ENCODE measurements at places on chromosomes 13 and 19. TPM values are rescaled to one million over a fixed set of nuclear protein-coding genes. Genes with fewer than 3 reads are reported as not detected.

The TEKTIP1 gene
- 0.61 TPM for total RNA-seq

The KLK12 gene
- total RNA-seq = 0.61 TPM

The KCNRG gene
- 2.4 TPM for total RNA-seq

The THSD1 gene
- 2.9 TPM for total RNA-seq

The S1PR4 gene
- 24.2 TPM for total RNA-seq

The HSD17B14 gene
- total RNA-seq = 9.9 TPM

The CPAMD8 gene
- 12.3 TPM for total RNA-seq

The ZNF728 gene
- total RNA-seq = not detected

The GJB6 gene
- total RNA-seq = 24.1 TPM

The SIPA1L3 gene
- total RNA-seq = 6.0 TPM

The NLRP9 gene
- total RNA-seq = not detected

The OR10H1 gene
- not detected for total RNA-seq

- H3K4me3 ChIP-seq = no peak overlapping the region
- H3K4me1 ChIP-seq = no peaks in the 10 kb centered on the region
- no peak for DNase-seq
- no peak overlapping the region for H3K27ac ChIP-seq
Observed at GRCh38 chr13:72651144-72651543, 76.3 kb downstream of the MZT1 start.

DNA sequence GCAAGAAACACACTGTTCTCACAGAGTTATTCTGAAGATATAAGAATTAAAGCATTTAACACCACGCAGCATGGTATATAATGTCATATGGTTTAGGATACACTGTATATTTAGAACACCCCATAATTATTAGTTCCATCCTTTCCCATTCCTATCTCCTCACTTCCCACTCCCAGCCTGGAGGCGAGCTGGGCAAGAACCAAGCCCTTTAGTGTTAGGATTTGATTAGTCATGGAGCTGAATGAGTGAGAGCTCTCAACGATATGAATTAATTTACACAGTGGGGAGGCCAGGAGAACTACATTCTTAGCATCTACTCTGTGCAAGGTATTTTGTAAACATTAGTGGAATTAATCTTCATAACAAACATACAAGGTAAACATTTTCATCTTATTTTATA is 934.3 kb downstream of the DIAPH3 start:
- H3K27ac ChIP-seq = no peak overlapping the region
- H3K4me3 ChIP-seq = no peak overlapping the region
- no peaks in the 10 kb centered on the region for H3K36me3 ChIP-seq
- no peaks in the 10 kb centered on the region for H3K27me3 ChIP-seq
- H3K4me1 ChIP-seq = no peaks in the 10 kb centered on the region
- no peak for DNase-seq

- H3K36me3 ChIP-seq = no peaks in the 10 kb centered on the region
- H3K27ac ChIP-seq = no peak overlapping the region
- DNase-seq = no peak
- H3K4me1 ChIP-seq = no peaks in the 10 kb centered on the region
Observed at GRCh38 chr13:97630725-97631124, 196.8 kb downstream of the RAP2A start.

DNA sequence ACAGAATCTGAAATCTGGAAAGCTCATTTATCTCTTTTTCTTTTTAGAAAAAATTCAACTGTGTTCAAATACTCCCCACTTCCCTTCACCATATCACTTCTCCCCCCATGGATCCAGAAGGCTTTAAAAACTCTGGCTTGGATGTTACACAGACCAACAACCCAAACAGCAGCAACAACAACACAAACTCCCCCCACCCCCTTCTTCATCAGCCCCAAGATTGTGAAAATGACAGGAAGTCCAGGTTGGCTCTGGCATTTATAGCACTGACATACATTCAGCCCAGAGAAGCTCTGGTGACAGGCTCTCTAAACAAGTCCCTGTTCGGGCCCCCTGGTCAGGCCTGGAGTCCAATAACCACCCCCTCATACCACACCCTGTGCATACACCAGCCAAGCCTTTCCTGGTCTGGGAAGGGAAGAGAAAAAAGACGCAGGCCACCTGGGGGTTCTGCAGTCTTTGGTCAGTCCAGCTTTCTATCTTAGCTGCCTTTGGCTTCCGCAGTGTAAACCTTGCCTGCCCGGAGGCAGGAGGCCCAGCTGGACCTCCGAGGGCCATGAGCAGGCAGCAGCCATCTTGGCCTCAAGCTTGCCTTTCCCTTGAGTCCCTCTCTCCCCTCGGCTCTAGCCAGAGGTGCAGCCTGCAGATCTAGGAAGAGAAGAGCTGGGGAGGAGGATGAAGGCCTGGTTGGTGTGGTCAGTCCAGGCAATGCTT is 6.8 kb downstream of the CDX2 start:
- no peaks in the 10 kb centered on the region for H3K4me1 ChIP-seq
- H3K4me3 ChIP-seq = no peak overlapping the region
- H3K27me3 ChIP-seq = peaks cover 100% of the 10 kb centered on the region
- H3K36me3 ChIP-seq = no peaks in the 10 kb centered on the region
- H3K27ac ChIP-seq = no peak overlapping the region
- no peak for DNase-seq

DNA sequence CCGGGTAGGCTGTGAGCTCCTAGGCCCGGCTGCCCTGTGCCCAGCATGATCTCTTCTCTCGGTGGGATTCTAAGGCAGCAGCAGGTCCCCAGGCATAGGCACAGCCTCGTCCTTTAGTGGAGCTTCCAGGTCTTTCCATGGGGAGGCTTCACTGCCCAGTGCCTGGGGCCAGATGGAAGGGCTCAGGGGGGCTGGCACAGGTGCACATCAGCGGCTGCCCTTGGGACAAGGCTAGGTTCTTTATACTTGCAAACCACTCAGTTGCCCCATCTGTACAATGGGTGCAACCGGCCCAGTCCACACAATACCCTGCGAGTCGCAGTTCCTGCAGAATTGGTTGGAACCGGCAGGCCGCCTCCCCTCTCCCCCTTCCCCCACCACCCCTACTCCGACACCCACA is 14.2 kb downstream of the KCTD15 start:
- DNase-seq = no peak
- H3K27ac ChIP-seq = no peak overlapping the region
- H3K36me3 ChIP-seq = no peaks in the 10 kb centered on the region
- H3K27me3 ChIP-seq = no peaks in the 10 kb centered on the region
- no peak overlapping the region for H3K4me3 ChIP-seq
- H3K4me1 ChIP-seq = no peaks in the 10 kb centered on the region

- H3K4me1 ChIP-seq = peaks cover 3% of the 10 kb centered on the region
- H3K27ac ChIP-seq = no peak overlapping the region
- H3K36me3 ChIP-seq = no peaks in the 10 kb centered on the region
- no peak overlapping the region for H3K4me3 ChIP-seq
- no peaks in the 10 kb centered on the region for H3K27me3 ChIP-seq
Observed at GRCh38 chr13:52926971-52927370, 78.5 kb upstream of the PCDH8 start.

GRCh38 chr19:30165228-30165813 is 206.9 kb upstream of the ZNF536 start:
- H3K27me3 ChIP-seq = no peaks in the 10 kb centered on the region
- no peak for DNase-seq
- no peak overlapping the region for H3K27ac ChIP-seq
- H3K4me1 ChIP-seq = no peaks in the 10 kb centered on the region
- H3K36me3 ChIP-seq = no peaks in the 10 kb centered on the region

DNA sequence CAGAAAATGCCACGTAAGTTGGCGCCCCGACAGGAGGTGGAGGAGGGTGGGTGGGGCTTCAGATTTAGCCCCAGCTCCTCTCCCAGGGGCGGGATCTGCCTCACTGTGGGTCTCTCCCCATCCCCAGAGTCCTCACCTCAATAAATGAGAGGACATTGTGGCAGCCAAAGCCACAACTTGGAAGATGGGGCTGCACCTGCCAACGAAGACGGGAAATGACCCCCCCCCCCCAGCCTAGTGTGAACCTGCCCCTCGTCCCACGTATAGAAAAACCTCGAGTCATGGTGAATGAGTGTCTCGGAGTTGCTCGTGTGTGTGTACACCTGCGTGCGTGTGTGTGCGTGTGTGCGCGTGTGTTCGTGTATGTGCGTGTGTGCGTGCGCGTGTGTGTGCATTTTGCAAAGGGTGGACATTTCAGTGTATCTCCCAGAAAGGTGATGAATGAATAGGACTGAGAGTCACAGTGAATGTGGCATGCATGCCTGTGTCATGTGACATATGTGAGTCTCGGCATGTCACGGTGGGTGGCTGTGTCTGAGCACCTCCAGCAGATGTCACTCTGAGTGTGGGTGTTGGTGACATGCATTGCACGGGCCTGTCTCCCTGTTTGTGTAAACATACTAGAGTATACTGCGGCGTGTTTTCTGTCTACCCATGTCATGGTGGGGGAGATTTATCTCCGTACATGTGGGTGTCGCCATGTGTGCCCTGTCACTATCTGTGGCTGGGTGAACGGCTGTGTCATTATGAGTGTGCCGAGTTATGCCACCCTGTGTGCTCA is 1.5 kb upstream of the TRAPPC5 start:
- H3K27ac ChIP-seq = peak overlapping the region; percentile 72
- H3K4me1 ChIP-seq = peaks cover 44% of the 10 kb centered on the region
- peaks cover 17% of the 10 kb centered on the region for H3K36me3 ChIP-seq
- no peak overlapping the region for H3K4me3 ChIP-seq
- no peaks in the 10 kb centered on the region for H3K27me3 ChIP-seq
- DNase-seq = peak; percentile 79

DNA sequence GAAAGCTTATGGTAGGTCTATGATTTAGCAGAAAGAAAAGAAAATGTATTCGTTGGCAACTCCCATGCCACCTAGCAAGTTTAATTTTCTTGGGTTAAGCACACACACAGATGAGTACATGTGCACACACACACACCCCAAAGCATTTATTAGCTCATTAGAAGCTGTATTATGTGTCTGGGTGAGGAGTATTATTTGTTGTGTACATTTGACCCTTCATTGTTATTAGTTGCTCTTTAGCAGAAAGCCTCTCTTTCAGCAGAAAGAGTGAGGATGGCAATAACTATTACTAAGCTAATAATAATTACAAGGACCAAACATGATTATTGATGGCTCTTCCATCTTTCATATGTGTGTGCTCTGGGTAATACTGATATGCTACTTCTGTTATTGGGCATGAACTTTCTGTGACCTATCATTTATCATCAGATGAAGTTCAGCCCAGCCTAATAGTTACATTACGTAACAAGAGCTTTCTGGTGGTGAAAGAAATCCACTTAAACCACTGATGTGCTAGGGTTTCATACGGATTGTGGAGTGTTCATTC is 177.4 kb upstream of the OBI1 start:
- H3K4me3 ChIP-seq = no peak overlapping the region
- H3K27me3 ChIP-seq = no peaks in the 10 kb centered on the region
- DNase-seq = no peak

DNA sequence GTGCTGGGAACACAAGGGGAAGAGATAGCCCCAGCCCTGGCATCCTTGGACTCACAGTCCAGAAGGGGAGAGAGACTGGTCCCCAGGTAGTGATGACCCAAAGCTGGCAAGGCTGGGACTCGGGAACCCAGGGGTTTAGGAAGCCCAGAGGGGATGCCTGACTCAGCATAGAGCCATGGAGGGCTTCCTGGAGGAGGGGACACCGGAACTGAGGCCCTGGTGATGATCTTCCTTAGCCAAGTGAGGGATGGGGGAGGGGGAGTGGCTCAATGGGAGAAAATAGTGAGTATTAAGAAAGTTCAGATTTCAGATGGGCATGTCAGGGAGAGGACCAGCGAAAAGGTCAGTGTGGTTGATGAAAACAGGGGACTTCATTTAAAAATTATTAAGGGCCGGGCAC is 26.8 kb downstream of the EXOC3L2 start:
- peaks cover 77% of the 10 kb centered on the region for H3K27me3 ChIP-seq
- H3K4me3 ChIP-seq = no peak overlapping the region
- no peaks in the 10 kb centered on the region for H3K36me3 ChIP-seq
- H3K27ac ChIP-seq = no peak overlapping the region
- DNase-seq = no peak

GRCh38 chr13:50892210-50892944 is 17.2 kb upstream of the RNASEH2B start:
- peak overlapping the region; percentile 29 for H3K4me3 ChIP-seq
- DNase-seq = no peak
- H3K27me3 ChIP-seq = no peaks in the 10 kb centered on the region
- peaks cover 64% of the 10 kb centered on the region for H3K4me1 ChIP-seq
- H3K27ac ChIP-seq = peak overlapping the region; percentile 99

DNA sequence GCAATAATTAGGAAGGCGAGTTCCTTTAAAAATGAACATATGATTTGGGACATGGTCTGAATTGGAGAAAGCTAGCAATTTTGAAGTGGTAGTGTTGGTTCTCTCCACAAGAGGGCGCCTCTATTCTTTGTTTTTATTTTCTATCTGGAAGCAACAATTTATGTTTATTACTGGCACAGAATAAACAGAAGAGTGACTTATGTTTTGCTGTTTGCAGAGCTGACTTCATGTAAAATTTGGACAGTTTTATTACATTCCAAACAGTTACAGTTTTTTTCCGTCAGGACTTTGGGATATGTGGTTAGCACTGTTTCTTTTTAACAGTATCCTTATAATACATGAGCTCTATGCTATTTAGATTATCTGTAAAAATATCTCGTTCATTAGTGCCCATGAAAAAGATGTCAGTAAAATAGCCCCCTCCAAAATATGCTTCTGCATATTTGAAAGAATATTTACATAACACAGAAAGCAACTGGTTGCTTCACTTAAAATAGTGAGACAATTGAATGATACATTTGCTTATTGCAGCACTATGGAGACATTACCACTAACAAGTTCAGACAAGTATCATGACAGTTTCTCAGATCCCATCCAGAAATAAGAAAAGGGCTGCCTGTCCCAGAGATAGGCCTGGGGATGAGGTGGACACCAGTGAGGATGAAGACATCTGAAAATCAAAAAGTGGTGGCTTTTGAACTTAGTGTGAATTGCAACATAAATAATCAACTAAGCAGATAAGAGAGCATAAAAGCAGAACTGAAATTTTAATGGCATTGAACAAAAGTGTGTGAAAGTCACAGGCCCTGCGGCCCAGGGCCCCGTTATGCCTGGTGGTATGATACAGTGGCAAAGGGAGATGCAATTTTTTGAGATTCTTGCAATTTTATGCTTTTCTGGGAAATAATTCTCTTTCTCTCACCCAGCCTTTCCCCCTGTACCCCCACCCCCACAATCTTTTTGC is 32.3 kb upstream of the FGF9 start:
- no peaks in the 10 kb centered on the region for H3K27me3 ChIP-seq
- H3K4me1 ChIP-seq = no peaks in the 10 kb centered on the region
- no peaks in the 10 kb centered on the region for H3K36me3 ChIP-seq
- no peak overlapping the region for H3K27ac ChIP-seq
- DNase-seq = peak; percentile 41
- H3K4me3 ChIP-seq = no peak overlapping the region

DNA sequence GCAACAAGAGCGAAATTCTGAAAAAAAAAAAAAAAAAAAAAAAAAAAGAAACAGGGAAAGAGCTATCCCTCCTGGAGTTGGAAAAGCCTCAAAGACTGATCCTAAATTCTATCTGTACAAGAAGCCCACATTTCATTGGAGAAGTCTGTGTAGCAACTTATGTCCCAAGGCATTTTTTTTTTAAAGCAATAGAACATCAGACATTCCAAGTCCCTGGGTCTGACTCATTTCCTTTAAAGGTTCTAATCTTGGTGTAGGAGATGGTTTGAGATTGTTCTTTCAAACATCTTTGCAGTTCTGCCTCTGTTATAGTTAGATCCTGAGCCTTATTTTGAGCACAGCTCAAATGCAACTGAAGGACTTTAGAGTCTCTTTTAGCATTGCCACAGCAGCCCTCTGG is 706.5 kb upstream of the MIR17HG start:
- H3K4me3 ChIP-seq = no peak overlapping the region
- H3K36me3 ChIP-seq = no peaks in the 10 kb centered on the region
- H3K4me1 ChIP-seq = no peaks in the 10 kb centered on the region
- no peak overlapping the region for H3K27ac ChIP-seq
